ENCODE measurements at places on chromosomes 4 and X.

DNA sequence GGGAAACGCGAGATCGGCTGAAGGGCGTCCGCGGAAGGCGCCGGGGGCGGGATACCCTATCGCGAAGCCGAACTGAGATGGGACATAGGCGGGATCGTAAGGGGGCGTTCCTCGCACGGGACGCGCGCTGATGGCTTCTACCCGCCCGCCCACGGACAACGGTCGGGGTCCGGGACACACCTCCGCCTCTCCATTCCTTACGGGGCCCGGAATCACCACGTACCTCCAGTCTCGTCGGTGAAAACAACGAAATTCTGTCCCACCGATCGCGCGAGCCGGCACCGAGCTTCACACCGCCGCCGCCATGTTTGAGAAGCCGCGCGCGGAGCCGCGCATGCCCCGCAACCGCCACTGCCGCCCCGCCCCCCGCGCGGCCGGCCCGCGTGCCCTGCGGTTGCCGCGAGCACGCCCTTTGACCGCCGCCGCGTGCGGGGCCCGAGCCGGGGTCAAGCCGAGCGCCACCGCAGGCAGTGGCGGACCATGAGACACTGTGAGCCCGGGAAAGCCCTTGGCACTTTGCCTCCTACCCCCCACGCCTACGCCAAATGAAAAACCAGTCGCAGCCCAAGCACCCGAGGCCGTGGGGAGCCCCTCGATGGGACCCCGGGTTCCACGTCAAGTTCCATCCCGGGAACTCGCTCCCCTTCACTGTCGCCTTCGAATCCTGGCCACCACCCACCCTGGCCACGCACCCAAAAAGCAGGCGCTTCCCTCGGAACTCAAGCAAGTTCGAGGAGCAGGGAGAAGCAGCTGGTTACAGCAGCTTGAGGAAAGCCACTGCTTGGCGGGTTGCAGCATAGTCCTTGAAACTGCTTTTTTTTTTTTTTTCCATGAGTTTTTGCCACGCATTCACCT is at the start of gene SCML2:
Gene SCML2 (minus strand): TSS at position 320 of the 855 bp plus-strand sequence. CDS start 20,617 bp downstream, outside the sequence.
- peak; percentile 15 for DNase-seq

DNA sequence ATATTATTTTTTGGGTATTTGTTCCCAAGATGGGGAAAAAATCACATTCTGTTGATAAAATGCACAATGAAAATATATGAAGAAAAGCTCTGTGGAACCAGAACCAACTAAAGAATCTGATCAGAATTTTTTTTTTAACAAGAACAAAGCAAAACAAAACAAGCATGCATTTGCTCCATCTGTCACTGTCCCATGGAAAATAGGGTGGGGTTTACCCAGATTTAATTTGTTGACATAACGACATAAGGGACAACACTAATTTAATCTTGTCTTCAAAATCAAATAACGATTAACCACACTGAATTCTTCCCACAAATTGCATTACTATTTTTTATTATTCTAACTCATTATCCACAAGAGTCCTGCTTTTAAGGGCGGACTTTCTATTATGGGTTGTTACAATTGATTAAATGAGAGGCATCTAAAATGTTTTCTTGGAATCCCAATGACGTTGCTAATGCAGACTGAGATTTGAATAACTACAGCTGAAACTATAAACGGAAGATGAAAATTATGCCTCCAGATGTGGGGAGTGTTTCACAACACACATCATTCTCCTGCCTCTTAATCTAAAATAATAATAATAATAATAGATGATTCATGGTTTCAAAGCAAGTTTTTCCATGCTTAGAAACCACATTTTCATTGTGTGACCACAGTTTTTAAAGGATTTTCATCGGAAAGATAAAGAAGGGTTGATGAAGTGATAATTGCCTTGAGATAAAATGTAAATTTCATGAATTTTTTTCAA is 307.0 kb upstream of the CPEB2 start:
- no peak for DNase-seq

DNA sequence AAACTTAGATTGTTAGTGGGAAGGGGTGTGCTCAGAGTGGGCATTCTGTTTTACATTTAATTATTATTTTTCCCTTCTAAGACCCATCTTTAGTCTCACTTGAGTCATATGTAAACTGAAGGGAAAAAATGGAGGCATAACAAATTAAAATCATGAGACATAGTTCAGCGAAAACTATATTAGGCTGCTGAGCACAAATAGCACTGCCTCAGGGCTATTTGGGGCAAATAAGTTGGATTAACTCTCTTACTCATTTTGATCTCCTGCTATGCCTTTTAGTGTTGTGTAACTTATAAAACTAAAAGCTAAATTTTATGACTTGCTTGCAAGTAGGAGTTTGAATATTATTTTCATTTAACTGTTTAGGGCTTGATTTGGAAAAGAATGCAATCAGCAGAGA is 1329.2 kb upstream of the PCDH7 start:
- DNase-seq = no peak

- DNase-seq = no peak
These were observed 8.5 kb upstream of the SETD7 start for GRCh38 chr4:139564502-139564901.

DNA sequence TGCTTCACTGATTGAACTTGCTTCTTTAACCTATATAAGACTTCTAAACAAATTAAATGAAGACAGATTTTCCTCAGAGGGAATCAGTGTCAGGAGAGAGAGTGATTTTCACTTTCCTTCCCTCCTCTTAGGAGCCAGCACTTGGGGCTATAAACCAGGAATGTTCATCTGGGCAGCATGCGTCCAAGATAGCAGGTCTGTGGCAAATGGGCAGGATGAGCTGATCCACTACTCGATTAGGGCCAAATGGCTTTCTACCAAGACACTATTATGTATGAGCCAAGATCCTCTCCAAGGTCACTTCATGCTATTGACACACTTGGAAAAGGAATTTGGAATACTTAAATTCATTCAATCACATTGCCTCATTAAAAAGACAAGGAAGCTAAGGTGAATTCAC is 203.9 kb upstream of the GRID2 start:
- no peak for DNase-seq

- DNase-seq = peak; percentile 76
These were observed 56.6 kb upstream of the PACRGL start for GRCh38 chr4:20643631-20644030.

DNA sequence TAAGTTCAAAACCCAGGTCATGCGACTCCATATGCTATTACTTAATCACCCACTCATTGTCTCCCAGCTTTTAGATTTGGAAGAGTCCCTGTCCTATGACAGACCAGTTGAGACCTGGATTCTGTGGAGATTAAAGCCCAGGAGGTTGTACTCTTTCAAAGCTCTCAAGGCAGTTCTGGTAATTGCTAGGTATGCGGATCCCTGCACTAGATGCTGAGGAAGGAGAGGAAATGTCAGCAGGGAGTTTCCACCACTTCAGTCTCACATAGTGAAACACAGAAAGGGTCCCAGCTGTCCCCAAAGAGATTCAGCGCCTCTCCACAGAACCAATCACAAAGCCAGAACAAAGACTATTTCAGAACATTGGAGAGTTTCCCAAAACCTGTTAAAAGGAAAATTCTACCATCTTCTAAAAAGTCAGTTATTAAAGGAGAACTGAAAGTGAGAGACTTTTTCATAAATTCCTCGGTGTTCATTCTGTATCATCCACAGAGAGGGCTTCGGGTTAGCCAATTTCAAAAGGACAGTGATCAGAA is 53.4 kb downstream of the IRF2 start:
- DNase-seq = peak; percentile 71

Measured in MV-4-11 (cell line).